Pancreas (tissue), 10 donors: ENCODE measurements at places on chromosomes 1 and 21.

DNA sequence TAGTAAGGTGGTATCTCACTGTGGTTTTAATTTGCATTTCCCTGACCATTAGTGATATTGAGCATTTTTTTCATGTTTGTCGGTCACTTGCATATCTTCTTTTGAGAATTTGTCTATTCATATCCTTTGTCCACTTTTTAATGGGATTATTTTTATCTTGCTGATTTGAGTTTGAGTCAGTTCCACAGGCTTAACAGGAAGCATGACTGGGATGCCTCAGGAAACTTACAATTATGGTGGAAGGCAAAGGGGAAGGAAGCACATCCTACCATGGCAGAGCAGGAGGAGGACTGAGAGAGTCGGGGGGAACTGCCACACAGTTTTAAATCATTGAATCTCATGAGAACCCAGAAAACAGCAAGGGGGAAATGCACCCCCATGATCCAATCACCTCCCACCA is 51.1 kb downstream of the ODF2L start:
- DNase-seq: no peak

DNA sequence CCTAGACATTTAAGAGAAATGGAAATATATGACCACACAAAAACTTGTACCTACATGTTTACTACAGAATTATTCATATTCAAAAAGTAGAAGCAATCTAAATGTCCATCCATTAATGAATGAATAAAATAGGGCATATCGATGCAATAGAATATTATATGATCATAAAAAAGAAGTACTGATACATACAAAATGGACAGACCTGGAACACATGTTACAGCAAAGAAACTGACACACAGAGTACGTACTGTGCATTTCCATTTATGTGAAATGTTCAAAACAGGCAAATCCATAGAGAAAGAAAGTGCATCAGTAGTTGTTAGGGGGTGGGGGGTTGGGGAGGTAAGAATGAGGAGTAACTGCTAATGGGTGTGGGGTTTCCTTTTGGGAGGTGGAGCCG is 39.2 kb downstream of the B3GALNT2 start:
- DNase-seq: no peak

- no peak for DNase-seq
These were observed 15.8 kb downstream of the INPP5B start for GRCh38 chr1:37931102-37931360.

DNA sequence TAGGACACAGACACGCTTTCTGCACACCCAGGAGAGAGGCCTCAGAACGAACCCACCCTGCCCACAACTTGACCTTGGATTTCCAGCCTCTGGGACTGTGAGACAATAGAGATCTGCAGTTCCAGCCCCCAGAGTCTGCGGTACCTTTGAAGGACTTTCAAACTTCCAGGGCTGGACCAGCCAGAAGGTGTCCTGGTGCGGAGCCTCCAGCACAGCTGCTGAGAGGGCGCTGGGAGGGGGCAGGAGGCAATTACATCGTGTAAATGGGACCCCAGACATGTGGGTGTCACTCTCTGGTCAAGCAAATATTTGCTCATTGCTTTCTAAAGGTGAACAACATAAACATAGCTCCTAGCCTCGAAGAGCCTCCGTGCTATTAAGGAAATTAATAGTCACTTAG is 58.7 kb upstream of the ACTRT2 start:
- DNase-seq: no peak

- DNase-seq: no peak
These were observed 25.0 kb upstream of the EPHB2 start for GRCh38 chr1:22685591-22686059.

DNA sequence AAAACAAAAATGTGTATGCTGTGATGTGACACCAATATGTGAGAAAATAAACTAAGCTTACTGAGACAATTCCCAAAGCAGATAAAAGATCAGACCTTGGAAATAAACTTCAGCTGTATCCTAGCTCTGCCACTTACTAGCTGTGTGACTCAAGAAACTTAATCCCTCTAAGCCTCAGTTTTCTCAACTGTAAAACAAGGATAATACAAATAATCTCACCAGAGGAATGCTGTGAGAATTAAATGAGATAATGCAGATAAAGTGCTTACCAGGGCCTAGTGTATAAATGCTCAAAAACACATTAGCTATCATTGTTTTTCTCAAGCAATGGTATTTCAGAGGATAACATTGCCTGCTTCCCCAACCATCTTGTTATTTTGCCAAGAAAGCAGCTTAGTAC is 2.1 kb downstream of the HEATR1 start:
- DNase-seq: no peak

GRCh38 chr1:151993734-151994496 is at the start of gene S100A10:
Gene S100A10, minus strand, starts transcription at chr1:151993859. Its CDS starts 7,629 bp downstream, at chr1:151986230.
- DNase-seq: peak; percentile 89

- no peak for DNase-seq
These were observed 7.6 kb upstream of the HJV start for GRCh38 chr1:146029117-146029516.

- no peak for DNase-seq
These were observed 1.0 kb downstream of the PDXK start for GRCh38 chr21:43719748-43720538.

GRCh38 chr1:154923695-154924094 is 12.8 kb downstream of the PMVK start:
- DNase-seq: no peak

DNA sequence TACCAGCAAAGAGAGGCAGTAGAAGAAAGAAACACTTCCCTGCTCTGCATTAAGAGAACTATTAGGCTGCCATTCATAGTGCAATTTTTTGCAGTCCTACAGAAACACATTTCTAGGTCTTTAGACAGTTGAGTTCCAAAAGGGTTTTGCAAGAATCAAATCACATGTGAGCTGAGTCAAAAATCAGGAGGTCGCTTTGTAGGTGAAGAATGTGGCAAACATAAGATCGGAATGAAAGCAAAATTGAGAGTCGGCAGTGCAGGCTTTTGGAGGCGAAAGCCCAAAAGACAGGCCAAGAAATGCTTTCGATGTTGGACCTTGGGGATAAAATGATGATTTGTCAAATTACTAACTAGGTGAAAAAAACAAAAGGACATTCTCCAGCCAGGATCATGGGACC is 213.5 kb upstream of the NRIP1 start:
- DNase-seq: no peak

DNA sequence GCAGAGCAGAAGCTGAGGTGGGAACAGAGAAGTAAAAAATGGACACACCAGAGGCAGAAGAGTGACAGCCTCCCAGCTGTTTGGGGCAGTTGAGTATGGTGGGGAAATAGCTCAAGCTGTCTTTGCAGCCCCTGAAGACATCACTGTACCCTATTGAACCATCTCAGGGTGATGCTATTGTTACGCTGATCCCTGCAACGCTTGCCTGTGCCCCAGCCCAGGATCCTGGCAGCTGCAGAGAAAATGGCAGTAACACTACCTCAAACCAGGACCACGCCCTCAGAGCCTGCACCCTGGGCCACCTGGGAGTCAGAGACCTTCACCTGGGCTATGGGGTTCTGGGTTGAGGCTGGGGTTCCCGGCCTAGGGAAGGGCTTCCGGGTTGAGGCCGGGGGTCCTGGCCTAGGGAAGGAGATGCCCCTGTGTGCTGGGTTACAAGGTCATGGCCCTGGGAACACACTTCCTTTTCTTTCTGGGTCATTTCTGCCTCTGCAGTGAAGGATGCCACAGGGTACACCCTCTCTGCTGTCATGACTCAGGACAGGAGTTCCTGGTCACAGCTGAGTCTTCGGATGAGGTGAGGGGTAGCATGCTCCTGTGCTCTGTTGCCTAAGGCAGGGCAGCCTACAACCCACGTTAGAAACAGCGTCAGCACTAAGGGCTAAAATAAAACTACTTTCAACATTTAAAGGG is 11.6 kb downstream of the BSND start:
- no peak for DNase-seq

DNA sequence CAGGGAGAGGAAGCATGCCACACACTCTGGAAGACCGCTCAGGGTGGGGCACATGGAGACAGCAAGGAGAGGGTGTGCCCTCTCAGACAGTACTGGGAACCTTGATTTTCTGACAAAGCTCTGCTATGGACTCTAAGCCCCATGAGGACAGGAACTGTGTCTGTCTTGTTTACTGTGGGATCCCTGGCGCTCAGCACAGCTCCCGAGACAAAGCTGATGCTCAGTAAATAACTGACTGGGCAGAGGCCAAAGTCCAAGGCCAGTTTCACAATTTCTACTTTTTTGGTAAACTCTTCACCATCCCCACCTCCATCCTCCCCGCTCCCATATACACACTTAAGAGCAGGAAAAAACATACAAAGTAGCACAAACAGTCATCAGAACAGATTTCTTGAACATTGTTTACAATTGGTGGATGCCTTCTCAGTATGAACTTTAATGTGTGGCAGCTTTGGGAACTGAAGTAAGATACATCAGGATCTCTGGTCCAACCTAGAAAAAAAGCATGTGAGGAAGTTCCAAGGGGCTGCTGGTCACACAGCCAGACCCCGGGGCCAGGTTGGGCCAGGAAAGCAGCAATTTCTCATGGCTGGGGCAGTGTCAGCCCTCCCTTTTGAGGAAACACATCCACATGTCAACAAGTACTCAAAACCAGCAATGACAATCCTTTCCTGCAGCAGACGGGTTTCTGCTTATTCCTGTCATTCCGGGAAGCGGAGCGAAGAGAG is 5.6 kb upstream of the AHCYL1 start:
- DNase-seq: no peak

- DNase-seq: no peak
These were observed 73.0 kb upstream of the EXO1 start for GRCh38 chr1:241775021-241775420.

DNA sequence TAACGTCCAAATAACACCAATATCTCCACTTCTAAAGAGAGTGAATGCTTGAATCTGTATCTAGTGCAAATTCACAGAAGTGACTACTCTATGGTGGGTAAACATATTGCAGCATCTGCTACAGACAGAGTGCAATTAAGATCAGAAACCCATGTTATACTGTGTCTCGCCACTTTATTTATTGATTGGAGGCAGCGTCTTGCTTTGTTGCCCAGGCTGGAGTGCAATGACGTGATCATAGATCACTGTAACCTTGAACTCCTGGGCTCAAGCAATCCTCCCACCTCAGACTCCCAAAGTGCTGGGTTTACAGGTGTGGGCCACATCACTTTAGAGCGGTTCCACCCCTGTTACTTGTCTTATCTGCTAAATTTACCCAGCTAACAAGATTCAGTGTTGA is 57.0 kb downstream of the HLCS start:
- no peak for DNase-seq

GRCh38 chr1:159591981-159592380 is 4.4 kb downstream of the APCS start:
- no peak for DNase-seq

- DNase-seq: no peak
These were observed 128.2 kb downstream of the TBX19 start for GRCh38 chr1:168408884-168409283.

DNA sequence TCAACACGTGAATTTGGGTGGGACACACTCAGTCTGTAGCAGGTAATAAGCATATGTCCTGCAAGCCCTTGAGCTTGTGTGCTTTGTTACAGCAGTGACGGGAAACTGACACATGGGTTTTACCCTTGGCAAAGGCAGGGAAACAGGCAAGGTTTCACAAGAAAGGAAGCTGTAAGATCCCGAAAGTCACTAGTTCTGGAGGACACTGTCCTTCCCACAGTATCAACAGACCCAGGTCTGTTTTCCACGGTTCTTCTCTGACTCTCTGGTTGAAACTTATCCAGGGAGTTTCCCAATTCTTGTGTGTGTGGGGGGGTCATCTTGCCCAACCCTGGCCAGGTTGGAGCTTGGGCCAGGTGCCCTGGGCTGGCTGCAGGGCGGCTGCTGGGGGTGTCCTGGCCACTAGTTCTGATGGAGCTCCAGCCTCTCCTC is 29.3 kb upstream of the ZBTB21 start:
- no peak for DNase-seq

DNA sequence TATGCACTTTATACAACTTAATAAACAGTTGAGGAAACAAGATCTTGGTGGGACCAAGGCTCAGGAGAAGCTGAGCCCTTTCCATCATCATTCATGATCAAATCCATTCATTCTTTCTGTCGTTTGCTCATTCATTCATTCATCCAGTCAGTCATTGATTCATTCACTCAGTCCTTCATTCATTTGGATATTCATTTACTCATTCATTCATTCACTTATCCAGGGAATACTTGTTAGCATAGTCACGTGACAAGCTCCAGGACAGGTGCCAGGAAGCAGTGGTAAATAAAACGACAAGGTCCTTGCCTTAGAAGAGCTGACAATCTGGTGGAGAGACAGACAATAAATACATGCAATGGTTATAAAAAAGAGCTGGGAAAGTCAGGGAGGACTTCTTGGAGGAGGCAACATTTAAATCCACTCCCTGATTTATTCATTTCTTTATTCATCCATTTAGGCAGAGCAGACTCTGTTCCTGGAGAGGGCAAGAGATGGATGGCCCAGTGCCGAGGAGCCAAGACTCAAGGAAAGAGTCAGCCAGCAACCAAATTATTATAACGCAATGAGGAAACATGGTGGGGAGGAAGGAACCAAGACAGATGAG is 74.1 kb upstream of the CASZ1 start:
- no peak for DNase-seq

- no peak for DNase-seq
These were observed 3.8 kb upstream of the FAM20B start for GRCh38 chr1:179021873-179022272.

DNA sequence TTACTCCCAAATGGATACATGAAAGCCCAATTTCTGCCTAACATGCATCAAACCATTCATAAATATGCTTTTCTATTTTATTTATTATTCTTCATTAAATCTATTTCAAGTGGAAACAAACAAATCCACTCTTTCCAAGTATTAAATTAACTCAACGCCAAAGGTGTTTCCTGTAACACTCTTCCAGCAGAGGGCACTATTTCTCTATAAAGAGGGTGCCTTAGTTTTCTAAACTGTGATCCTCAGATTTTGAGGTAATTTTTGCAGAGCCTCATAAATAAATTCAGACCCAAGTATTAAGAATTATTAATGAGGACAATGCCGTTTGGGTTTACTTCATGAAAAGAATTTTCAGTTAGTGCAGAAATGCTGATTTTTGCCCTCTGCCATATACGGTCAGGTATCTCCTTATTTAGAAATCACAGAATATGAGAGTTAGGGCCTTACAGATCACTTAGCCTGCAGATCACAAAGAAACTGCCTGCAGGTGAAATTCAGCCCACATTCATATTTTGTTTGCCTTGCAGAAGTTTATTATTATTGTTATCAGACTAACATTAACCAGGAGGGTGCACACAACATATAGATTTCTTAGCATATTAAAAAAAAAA is 40.1 kb upstream of the MYSM1 start:
- no peak for DNase-seq

GRCh38 chr1:224883091-224883490 is 46.4 kb upstream of the DNAH14 start:
- DNase-seq: no peak

- no peak for DNase-seq
These were observed 269.3 kb upstream of the LYPLAL1 start for GRCh38 chr1:218904416-218904815.

- no peak for DNase-seq
These were observed 7.5 kb downstream of the PCSK9 start for GRCh38 chr1:55046871-55047270.

- no peak for DNase-seq
These were observed 207.4 kb upstream of the CHRM3 start for GRCh38 chr1:239178961-239179360.

GRCh38 chr1:19430121-19431068 is 54.9 kb downstream of the CAPZB start:
- no peak for DNase-seq
